ENCODE measurements at places on chromosomes 5 and 9. TPM values are rescaled to one million over a fixed set of nuclear protein-coding genes. Genes with fewer than 3 reads are reported as not detected.

The ADAM19 gene
- total RNA-seq = 12.1 TPM

- DNase-seq = no peak
Observed at GRCh38 chr5:141898448-141899049, 20.3 kb upstream of the PCDH1 start.

- DNase-seq = no peak
Observed at GRCh38 chr5:132445930-132446329, 44.6 kb downstream of the IRF1 start.

GRCh38 chr5:116448450-116448849 lies 126.2 kb downstream of the SEMA6A start:
- no peak for DNase-seq

GRCh38 chr9:117718085-117718484 lies 13.9 kb downstream of the TLR4 start:
- DNase-seq = no peak

DNA sequence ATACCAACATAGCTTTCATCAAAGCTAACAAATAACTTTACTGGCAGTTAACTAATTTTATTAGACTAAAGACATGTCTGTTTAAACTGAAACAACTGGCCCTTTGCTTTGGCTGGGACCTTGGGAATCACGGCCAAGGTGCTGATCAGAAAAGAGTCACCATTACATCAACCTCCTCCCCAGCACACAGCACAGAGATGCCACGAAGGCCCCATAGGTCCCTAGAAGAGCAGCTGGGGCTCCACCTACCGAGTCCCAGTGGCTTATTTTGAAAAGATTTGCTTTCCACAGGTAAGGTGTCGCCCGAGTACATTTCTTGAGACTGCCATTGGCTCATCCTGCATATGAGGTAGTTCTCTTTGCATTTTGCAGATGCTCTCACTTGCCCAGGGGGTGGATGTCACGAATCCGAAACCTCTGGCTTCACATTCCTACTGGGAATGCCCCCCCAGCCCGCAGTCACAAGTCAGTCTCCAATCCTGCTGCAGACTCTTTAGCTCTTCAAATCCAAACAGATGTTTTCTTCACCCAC lies 18.8 kb upstream of the HSD17B3 start:
- no peak for DNase-seq

The EGFLAM gene
- 11.2 TPM for total RNA-seq

The CDKN2A gene
- total RNA-seq = 32.1 TPM

DNA sequence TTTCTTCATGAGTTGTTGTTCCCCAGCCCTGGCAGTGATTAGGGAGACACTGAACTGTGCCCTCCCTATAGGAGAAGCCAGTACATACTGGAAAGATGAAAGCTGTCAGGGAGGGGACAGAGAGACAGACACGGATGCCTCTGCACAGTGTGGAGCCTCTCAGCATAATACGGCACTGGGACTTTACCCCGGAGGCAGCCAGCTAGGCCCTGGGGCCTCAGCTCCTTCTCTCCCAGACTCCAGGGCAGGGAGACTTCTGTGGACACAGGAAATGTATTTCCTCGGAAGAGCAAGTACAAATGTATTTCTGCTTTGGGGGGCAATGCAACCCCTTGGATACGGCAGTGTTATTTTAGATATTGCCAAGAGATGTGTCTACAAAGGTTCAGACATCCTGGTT lies 62.0 kb downstream of the S1PR3 start:
- DNase-seq = no peak

The ARHGEF39 gene
- total RNA-seq = 0.36 TPM

DNA sequence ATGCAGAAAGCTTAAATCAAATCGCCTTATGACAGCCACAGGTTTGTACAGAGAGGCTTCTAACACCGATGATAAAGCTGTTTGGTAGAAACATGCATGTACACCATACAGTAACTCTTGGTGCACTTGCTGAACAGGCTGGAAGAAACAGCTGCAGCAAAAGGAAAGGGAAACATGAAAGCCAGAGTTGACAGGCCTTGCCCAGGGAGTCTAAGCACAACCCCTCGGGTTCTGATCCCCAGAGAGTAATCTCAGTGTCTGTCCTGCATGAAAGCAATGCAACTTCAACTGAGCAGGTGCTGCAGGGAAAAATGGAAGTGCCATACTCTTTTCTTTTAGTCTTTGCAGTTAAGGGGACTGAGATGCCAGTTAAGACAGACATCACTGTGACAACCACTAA lies 419.9 kb downstream of the BNC2 start:
- DNase-seq = no peak

Data from osteoblast (primary cell).